T-cell (primary cell): ENCODE measurements at places on chromosomes 3 and 15. TPM values are rescaled to one million over a fixed set of nuclear protein-coding genes. Genes with fewer than 3 reads are reported as not detected.

DNA sequence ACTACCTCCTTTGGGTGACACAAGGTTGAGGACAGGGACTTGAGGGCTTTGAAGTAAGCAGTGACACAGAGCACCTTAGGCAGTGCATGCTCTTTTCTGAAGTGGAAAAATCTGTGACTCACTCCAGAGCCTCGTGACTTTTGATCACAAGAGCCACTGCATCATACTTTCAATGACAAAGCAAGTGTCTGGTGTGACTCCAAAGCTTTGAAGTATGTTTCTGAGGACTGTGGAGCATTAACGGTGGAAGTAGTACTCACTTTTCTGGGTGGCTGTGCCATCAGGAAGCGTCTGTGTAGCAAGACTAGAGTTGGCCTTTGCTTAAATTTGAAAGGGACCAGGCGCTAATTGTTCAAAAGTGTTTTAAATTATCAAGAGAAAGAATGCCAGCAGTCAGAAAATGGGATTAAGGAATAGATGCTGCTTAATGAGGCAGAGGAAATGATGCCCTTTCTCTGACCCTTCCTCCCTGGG lies 210.7 kb upstream of the TRIM42 start:
- no peak overlapping the region for H3K4me3 ChIP-seq
- no peak overlapping the region for H3K27ac ChIP-seq
- H3K27me3 ChIP-seq, result no peaks in the 10 kb centered on the region
- no peak for DNase-seq
- H3K4me1 ChIP-seq, result peaks cover 2% of the 10 kb centered on the region

- peak; percentile 29 for DNase-seq
Measured at GRCh38 chr15:78035321-78035751, 42.2 kb downstream of the TBC1D2B start.

CCDC54 gene
- total RNA-seq, result not detected

DNA sequence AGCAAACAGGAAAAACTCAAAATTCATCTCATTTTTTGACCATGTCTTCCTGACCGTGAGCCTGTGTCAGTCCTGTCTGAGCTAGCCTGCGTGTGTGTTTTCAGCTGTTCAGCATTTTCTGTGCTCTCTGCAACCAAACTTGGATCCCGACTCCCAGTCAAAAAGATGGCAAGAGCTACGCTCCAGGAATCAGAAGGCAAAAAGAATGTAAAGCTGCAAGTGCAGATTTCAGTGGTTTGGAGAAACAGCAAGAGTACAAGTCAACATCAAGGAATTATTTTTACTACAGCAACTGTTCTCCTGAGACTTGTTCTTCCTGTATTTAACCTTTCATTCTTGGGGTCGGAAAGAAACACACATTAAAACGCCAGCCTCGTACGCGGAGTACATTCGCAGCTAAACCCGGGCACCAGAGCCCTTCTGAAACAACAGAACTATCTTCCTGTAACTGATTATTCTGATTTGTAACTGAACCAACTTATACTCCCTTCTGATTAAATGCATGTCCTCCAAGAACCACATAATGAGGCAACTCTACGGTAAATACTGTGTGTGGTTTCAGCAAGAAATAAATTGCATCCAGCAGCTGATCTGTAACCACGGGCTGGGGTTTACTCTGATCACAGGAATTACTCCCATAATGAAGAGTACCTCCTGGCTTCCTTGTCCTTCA lies 107.4 kb downstream of the LRIG1 start:
- H3K27me3 ChIP-seq, result no peaks in the 10 kb centered on the region
- peak overlapping the region; percentile 55 for H3K27ac ChIP-seq
- peaks cover 7% of the 10 kb centered on the region for H3K4me1 ChIP-seq
- peak overlapping the region; percentile 26 for H3K4me3 ChIP-seq
- H3K36me3 ChIP-seq, result peaks cover 27% of the 10 kb centered on the region

CRYBG3 gene
- 5.8 TPM for total RNA-seq

DNA sequence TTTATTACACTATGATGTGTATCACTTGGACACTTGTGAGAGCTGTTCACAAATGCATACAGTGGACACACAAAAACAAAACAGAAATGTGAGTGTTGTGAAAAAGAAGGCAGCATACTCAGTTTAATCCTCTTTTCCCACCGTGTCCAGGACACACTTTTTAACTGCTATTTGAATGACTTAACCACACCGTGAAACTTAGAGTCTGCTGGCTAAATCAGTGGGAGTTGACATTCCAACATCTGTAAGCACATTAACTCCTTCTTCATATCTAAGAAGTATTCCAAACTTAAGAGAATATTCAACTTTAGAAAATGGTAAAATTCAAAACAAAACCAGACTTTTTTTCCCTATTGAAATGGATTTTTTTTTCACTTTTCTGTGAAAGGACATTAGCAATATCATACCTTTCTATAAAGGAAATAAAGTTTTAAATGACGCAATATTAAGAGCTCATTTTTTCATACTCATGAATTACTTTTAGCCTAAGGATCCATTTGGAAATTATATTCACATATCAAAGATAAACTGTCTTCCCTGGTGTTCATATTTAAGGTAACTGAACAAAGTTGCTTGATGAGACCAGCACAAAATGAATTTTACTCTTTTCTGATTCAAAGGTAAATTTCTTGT lies 316.6 kb downstream of the RBMS3 start:
- H3K4me1 ChIP-seq, result no peaks in the 10 kb centered on the region
- H3K27ac ChIP-seq, result no peak overlapping the region
- H3K4me3 ChIP-seq, result no peak overlapping the region
- H3K36me3 ChIP-seq, result no peaks in the 10 kb centered on the region

- H3K4me3 ChIP-seq, result no peak overlapping the region
- H3K27ac ChIP-seq, result no peak overlapping the region
- no peak for DNase-seq
- H3K27me3 ChIP-seq, result peaks cover 18% of the 10 kb centered on the region
Measured at GRCh38 chr3:194755671-194756459, 70.2 kb downstream of the FAM43A start.

DNA sequence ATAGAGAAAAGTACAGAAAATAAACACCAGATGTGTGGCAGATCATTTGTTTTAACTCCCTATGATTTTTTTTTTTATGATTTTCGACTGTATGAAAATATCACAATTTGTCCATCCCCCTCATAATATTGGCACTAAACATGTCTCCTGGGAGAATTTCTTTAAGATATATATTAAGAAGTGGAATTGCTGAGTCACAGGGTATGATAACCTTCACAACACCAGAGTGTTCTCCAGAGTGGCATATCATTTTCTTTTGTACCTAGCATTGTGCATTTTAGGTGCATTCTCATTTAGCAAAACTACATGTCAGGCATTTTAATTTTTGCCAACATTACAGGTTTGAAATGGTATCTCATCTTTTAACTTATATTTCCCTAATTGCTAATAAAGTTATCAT lies 170.9 kb downstream of the FRMD5 start:
- no peak for DNase-seq
- H3K27me3 ChIP-seq, result peaks cover 6% of the 10 kb centered on the region
- H3K4me3 ChIP-seq, result no peak overlapping the region
- no peaks in the 10 kb centered on the region for H3K36me3 ChIP-seq

SH3GL3 gene
- total RNA-seq, result not detected

GRCh38 chr3:162224746-162225145 lies 728.1 kb downstream of the OTOL1 start:
- no peaks in the 10 kb centered on the region for H3K27me3 ChIP-seq
- no peak overlapping the region for H3K4me3 ChIP-seq
- no peaks in the 10 kb centered on the region for H3K4me1 ChIP-seq
- H3K27ac ChIP-seq, result no peak overlapping the region
- no peak for DNase-seq

TRH gene
- not detected for total RNA-seq

EPHB3 gene
- 0.35 TPM for total RNA-seq

FOXL2NB gene
- total RNA-seq, result 0.06 TPM

BFSP2 gene
- total RNA-seq, result not detected

FGF7 gene
- total RNA-seq, result not detected

DNA sequence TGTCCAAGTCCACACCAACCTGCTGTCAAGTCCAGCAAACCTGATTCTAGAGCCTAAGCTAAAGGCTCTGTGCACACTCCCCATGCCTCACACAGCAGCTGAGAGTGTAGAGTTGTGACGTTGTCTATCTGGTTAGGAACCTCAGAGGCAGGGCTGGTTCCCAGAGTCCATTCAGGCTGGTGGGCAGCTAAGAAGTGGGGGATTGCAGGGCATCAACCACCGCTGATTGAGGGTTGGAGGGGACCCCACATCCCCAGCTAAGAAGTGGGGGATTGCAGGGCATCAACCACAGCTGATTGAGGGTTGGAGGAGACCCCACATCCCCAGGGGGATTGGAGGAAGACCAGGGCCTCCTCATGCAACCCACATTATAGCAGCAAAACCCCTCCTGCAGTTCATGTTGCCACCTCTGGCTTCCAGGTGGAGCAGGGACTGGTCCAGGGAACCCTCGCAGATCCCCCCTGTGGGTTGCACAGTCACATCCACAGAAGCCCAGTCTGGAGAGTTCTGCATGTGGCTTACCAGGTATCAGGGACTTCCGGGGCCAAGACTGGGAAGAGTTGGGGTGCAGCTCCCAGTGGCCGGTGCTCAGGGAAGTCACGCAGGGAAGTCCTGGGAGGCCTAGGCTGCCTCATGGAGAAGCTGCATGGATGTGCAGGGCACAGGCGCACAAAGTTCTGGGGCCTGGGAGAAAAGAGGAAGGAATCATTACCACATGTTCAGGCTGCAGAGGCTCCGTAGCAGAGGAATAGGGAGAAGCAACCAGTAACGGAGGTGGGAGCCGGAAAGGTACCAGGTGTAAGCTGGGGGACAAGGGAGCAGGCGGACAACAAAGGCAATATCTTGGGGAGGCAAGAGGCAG lies 71.4 kb upstream of the PCSK6 start:
- H3K4me1 ChIP-seq, result no peaks in the 10 kb centered on the region
- H3K27ac ChIP-seq, result no peak overlapping the region
- no peaks in the 10 kb centered on the region for H3K36me3 ChIP-seq
- H3K27me3 ChIP-seq, result peaks cover 32% of the 10 kb centered on the region
- no peak for DNase-seq

DNA sequence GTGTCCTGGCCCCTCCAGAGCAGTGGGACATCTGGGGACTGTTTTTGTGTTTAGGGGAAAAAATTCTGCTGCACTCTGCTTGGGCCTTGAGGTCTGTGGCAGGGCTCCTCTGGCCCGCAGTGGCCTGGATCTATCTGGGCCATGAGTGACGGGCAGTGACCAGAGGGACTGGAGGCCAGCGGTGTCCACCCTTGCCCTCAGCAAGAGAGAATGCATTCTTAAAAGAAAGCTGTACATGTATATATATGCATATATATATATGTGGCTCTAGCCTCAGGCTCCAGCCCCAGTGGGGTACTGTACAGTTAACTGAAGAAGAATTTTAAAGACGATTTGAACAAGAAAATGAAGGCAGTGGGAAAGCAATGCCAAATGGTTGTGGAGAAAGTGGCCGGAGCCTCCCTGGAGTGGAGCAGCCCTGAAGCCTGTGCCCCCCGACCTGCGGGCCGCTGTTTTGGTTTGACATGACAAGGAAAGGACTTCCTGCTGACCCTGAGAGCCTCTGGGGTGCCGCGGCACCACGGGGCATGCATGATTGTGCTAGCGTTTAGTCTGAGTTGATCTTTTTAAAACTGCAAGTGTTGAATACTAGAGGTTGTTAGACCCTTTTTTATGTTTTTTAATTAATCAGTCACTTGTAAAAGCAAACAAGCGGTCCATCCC lies 52.2 kb downstream of the PLXNA1 start:
- no peak for DNase-seq
- H3K27ac ChIP-seq, result no peak overlapping the region
- H3K4me1 ChIP-seq, result no peaks in the 10 kb centered on the region
- no peak overlapping the region for H3K4me3 ChIP-seq
- H3K27me3 ChIP-seq, result peaks cover 5% of the 10 kb centered on the region

- DNase-seq, result no peak
- H3K27ac ChIP-seq, result no peak overlapping the region
- H3K27me3 ChIP-seq, result no peaks in the 10 kb centered on the region
- H3K36me3 ChIP-seq, result no peaks in the 10 kb centered on the region
Measured at GRCh38 chr3:23964537-23965235, 19.6 kb downstream of the NR1D2 start.

DNA sequence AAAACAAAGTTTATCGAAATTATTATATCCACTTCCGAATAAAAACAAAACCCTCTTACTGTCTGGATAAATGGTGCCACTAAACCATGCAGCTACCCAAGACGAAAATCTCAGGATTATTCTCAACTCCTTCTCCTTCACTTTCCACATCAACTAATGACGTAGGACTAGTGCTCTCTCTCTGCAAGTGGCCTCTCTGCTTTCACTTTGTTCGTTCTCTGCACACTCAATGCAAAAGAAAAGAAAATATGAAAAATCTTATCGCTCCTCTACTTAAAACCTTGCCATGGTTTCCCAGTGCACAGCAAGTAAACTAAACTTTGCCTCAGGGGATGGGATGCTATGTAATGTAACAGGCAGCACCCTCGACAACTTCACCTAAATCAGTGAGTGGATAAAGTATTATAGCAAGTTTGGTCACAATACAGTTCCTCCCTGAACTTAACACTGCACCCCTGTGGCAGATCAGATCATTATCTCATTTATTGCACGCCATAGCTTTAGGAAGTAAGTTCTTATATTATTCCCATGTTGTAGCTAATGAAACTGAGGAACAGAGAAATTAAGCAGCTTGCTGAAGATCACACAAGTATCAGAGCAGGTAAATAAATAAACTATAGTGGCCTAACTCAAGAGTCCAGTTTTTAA lies 262.7 kb upstream of the GADL1 start:
- no peaks in the 10 kb centered on the region for H3K36me3 ChIP-seq
- H3K4me1 ChIP-seq, result no peaks in the 10 kb centered on the region
- no peak overlapping the region for H3K4me3 ChIP-seq
- H3K27me3 ChIP-seq, result no peaks in the 10 kb centered on the region
- no peak for DNase-seq

DNA sequence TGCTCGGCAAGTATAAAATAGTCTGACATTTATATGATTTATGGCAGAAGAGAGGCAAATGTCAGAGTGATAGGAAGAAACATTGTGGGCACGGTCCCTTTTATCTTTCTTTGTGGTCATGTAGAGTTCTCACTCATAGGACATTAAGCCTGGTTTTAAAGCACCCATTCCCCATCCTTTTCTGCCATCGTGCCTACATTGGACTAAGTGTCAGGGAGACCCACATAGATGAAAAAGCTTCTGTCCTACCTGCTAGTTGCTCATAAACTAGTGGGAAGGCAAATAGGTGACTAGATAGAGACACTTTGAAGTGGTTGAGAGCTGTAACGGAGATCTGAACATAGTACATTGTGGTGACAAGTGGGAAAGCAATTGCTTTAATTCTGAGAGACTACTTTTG lies 155.7 kb downstream of the B3GALNT1 start:
- no peaks in the 10 kb centered on the region for H3K4me1 ChIP-seq
- H3K4me3 ChIP-seq, result no peak overlapping the region
- no peak for DNase-seq
- no peak overlapping the region for H3K27ac ChIP-seq
- no peaks in the 10 kb centered on the region for H3K36me3 ChIP-seq
- no peaks in the 10 kb centered on the region for H3K27me3 ChIP-seq
